Suppressor macrophage (primary cell): ENCODE measurements at places on chromosomes 1 and 21.

DNA sequence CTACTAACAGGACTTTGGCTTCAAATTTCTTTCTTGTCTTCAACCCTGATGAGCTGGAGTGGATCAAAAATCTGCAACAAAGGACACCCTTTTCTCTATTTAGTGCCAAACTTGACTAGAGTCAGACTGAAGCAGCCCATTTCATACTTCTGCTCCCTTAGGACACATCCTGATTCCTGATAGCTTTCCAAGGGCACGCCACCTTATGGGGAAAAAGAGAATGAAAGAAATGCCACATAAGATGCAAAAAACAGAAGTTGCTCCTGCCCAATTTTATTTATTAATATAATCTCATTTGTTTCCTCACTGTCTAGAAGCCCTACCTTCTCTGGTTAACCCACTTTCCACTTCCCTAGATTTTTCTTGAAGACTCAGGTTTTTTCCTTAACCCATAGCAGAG lies 72.7 kb upstream of the NBPF4 start:
- DNase-seq = no peak

DNA sequence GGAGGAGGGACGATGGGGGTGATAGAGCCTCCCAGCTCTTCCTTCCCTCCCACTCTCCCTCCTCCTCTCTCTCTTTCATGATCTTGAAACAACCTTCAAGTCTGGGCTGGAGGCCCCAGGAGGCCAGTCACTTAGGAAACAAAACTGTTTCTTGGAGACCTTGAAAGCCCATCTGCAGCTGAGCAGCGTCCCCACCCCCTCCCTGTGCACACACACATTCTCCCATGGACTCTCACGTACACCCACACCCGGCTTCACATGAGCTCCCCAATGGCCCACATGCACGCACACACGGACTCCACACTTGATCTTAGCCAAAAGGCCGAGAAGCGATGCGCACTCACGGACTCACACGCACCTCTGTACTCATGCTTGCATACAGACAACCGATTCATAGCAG lies 3.2 kb upstream of the ATP1A2 start:
- no peak for DNase-seq

DNA sequence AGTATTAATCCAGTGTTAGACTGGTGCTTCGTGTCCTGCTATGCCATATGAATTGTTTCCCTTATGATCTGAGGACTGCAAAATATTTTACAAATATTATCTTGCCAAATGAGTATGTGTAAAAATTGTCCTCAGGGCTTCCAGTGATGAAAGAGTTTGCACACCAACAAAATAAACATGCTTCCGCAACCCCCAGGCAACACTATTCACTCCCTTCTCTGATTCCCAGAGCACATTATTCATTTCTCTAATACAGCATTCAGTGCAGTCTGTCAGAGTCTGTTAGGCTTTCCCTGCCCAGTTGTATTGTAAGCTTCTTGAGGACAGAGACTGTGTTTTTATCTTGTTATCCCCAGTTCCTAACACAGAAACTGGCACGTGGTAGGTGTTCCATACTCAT lies 409.9 kb upstream of the C1orf87 start:
- DNase-seq = no peak

DNA sequence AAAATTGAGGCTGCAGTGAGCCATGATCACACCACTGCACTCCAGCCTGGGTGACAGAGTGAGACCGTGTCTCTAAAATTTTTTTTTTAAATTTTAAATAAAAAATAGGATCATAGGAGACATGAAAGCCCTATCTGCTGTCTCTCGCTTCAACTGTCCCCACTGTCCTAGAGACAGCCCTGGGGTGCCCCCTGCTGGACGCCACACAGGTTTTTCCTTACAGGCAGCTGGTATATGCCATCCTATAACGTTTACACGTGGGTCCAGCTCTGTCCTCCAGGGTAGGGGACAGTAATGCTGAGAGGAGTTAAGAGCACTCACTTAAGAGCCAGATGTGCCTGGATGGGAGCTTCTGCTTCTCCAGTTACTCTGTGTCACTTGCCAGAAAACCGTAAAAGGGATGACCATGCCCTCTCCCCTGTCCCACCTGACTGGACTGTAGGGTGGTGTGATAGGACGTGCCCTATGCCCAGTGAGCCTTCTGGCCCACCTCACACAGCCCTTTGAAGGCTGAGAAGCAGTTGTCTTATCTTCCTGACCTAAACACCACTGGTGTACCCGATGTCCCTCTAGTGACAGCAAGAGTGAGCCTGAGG lies 8.5 kb downstream of the FBXO2 start:
- peak; percentile 85 for DNase-seq

- no peak for DNase-seq
Measured at GRCh38 chr1:118363396-118363795, 178.4 kb upstream of the SPAG17 start.

DNA sequence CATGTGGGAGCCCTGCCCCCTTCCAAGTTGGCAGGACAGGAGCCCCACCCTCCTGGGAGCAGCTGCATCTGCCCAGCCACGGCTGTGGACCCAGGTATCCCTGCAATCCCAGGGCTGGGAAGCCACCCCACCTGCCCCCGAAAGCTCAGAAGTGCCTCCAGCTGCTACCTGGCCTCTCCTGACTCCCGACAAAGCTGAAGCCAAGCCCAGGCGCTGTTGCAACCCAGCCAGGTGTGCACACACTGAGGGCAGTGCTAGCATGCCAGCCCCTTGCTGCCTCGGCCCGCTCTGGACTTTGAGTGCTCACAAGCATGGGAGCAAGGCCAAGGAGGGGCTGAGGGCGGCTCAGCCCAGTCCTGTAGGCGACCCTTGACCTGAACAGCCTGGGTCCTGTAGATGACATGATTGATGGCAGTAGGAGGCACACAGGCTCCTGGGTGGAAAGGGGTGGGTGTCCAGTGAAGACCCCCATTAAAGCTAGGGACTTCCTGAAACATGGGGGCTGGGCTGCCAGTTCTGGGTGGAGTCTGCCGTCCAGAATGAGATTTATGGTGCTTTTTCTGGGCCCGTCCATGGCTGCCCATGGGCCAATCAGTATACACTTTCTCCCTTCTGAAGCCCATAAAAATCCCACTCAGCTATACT lies 2.8 kb upstream of the SSU72 start:
- no peak for DNase-seq
